ENCODE measurements at places on chromosomes 7 and 10.

- DNase-seq: no peak
Measured at GRCh38 chr7:105493196-105493922, 28.7 kb downstream of the PUS7 start.

DNA sequence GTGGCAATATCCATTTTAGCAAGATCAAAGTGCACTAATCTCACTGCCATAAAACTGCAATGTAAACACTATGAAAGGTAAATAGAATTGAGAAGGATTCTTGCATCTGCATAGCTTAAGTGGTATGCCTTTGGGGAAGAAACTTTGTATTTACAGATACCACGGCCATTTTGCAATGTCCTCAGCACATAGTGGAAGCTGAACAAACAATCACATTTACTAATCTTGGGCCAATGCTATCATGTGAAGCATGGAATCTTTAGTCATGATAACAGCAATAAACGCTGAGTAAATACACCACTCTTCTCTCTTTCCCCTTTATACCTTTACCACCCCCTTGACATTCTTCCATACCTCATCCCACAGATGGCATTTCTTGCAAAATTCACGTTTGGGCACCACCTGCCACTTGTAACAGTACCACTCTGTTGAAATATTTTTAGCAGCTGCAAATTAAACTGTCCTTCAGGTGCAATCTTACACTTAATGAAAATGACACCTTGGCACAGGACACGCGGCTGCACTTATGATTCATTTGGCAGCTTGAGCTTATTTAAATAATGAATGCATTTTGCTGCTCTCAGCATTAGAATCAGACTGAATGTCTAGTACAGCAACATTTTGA is 171.8 kb downstream of the SEMA3A start:
- no peak for DNase-seq

GRCh38 chr10:24438800-24439199 is 229.9 kb downstream of the KIAA1217 start:
- no peak for DNase-seq

- no peak for DNase-seq
Measured at GRCh38 chr10:16529853-16530252, 8.2 kb upstream of the C1QL3 start.

GRCh38 chr10:14858338-14858960 is 20.2 kb upstream of the SUV39H2 start:
- no peak for DNase-seq

DNA sequence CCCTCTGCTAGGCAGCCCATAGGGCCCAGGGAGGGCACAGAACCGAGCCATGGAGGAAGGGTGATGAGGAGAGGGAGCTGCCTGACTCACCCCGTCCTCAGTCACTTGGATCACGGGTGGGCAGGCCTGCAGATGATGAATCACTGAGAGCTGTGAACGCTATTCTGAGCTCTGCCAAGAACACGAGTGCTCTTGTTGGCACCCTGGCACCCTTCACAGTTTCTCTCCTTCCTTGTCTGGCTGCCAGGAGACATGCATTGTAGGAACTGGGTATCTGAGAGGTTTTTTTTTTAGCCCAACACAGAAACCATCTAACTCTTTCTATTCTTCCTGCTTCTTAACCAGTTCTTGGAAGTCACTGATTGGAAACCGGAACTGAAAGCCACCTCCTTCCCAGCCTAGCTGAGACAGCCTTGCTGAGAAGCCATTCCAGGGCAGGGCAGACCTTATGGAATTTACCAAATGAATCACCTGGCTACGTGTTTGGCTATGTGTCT is 82.1 kb downstream of the SLC37A3 start:
- peak; percentile 81 for DNase-seq

DNA sequence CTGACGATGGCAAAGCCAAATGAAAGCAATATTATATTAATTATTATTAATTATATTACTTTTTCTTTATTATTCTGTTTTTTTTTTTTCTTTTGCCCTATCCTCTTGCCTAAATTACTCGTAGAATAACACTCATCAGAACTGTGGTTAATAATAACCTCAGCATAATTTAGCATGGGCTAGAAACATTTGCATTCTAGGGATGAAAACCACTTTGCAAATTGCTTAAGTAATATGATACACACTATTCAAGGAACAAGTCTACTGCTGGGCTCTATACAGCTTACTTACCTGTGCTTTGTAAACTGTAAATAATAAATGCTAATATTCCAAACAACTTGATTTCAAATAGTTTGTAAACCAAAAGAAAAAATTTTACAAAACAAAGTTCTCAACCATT is 375.8 kb downstream of the HGF start:
- DNase-seq: no peak

DNA sequence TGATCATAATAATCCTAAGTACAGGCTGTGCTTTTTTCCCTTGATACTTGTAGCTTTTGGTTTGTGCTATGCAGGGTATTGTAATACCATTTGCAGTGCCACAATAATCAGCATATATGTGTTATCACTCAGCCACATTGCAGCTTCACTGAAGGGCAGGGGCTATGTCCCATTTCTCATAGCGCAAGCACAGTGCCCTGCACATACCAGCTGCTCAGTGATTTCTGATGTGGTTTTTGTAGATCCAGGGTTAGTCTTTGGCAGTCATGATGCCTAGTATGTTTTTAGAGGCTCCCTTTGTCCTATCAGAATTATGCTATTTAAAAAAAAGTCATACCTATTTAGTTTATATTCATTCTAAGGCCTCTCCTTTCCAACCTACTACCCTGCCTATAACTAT is 25.8 kb downstream of the MET start:
- no peak for DNase-seq

DNA sequence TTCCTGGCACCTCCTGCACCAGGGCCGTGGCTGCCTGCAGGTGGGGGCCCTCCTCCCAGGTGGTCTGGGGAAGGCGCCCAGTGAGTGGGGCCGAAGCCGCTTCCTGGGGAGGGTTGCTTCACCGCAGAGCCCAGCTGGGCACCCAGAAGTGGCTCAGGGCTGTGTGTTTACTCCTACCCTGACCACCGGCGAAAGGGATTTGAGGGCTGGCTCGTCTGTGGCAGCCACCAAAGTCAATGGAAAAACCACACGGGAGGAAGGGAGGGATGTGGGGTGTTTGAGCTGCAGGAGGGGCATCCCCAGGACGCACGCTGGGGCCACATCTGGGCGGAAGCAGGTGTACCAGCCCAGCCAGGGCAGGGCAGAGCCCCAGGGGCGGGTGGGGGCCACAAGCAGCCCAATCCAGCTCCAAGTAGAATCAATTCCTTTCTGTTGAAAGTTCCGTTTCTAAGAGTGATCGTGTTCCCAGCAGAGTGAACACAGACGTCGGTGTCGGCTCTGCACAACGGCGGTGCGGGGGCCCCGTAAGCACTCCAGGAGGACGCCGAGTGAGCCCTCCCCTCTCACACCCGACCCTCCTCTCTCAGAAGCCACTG is 69.9 kb downstream of the FOXL3 start:
- no peak for DNase-seq

GRCh38 chr10:124674768-124675222 is 69.4 kb downstream of the FAM53B start:
- DNase-seq: no peak

- DNase-seq: no peak
Measured at GRCh38 chr7:44051611-44052220, 7.2 kb downstream of the DBNL start.
